NCI-H2081 (cell line): ENCODE measurements at places on chromosomes 3 and 15.

DNA sequence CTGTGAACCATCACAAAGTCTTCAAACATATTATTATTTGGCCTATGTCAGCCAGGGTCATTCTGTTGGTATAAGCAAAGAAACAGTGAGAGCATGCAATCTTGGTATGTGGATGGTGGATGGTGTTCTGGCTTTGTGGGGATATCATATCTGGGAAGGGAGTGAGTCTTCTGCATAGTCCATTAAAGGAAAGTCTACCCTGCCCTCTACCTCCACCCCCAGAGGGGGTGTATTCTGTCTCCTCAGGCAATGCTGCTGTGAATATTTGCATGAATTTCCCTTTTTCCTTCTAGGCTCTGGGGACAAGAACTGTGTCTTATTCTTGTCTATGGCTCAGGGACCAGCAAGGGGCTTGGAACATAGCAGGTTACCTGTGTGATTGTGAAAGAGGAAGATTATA is 495.8 kb downstream of the PDCD6IP start:
- no peak for DNase-seq

- DNase-seq = no peak
Measured at GRCh38 chr3:151315846-151316245, 774 bp downstream of the GPR87 start.

DNA sequence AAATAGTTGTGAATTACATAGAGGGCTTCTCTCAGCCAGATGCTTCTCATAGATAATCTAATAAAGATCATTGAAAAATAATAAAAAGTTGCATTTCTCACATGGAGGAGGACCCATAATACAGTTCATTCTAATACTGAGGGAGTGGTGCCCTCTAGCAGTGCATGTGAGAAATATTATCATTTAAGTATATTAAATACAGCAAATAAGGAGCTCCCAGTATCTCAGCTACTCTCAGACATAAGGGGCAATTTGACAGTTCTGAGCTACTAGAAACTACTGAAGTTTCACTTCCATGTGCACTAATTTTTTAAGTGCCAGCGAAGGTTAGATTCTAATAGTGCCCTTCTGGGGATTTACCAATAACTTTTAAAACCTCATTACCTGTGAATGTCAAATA is 188.3 kb downstream of the IL5RA start:
- DNase-seq = peak; percentile 51

DNA sequence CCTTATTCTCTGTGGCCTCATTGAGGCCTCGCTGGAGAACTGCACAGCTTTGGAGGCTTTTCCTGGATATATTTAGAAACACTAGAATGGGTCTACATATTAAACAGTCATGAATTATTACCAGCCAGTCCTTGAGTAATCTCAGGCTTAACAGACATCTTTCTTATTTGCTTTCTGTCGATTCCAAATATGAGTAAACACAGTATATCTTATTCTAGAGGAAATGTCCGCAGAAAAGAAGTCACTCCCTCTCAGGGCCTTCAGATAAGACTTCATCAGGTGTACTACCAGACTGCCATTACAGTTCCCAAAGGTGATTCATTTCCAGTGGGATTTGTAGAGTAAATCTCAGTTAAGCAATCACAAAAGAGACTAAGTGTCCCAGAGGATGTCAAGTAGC is 310.7 kb downstream of the RBMS3 start:
- no peak for DNase-seq

DNA sequence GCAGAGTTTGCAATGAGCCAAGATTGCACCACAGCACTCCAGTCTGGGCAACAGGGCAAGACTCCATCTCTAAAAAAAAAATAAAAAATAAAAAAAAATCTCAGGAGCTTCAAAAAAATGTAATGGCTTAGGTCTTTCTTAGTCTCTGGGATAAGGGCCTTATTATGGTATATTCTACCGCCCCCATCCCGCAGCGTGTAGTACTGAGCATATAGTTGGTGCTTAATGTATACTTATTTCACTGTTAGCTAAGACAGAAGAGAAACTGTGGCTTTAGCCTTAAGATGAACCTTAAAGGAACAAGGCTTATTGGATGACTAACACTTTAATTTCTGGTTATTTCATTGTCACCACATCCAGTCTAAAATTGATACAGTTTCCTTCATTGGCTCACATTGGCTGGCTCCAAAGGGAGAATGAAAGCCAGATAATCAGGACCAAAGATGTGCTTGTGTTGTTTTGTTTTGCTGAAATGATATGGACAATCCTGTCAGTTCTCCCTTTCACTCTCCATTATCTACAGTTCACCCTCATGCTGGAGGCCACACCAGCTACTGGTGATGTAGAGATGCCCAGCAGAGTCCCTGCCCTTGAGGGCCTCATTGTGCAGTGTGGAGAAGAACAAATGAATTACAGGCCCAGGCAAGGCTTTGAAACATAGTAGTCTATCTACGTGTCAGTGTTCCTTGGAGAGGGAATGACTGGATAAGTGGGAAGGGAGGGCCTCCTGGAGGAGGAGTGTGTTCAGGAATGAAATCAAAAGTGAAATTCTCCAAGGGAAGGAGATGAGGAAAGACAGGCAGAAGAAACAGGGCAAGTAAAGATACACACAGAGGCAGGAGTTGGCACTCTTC is 17.4 kb upstream of the RAF1 start:
- no peak for DNase-seq

- no peak for DNase-seq
Measured at GRCh38 chr3:176757429-176757828, 439.9 kb downstream of the TBL1XR1 start.

DNA sequence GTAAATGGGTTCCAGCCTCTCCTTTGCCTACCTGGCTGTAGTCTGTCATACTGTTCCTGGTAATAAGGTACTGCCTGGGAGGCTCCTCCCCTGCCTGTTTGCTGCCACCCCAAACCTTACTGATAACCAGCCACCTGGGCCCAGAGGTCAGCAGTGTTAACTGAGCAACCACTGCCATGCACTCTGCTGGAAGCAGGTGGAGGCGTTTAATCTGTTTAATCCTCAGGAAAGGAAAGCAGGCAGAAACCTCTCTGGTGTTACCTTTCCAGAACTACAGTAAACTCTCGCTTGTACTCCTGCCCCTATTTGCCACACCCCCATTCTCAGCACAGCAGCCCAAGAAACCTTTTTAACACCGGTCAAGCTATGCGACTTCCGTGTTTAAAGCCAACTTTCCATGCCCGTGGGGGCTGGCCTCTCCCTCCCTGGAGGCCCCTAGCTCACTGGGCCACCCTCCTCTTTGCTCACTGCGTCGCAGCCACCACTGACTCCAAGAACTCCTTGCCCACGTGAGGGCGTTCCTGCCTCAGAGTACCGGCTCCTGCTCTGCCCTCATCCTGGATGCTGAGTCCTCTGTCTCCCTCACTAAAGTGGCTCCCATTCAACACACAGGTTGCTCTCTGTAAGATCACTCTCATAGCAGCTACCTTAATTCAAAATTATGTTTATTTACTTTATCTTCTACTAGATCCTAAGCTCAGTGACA is 8.3 kb downstream of the BDH1 start:
- DNase-seq = no peak

DNA sequence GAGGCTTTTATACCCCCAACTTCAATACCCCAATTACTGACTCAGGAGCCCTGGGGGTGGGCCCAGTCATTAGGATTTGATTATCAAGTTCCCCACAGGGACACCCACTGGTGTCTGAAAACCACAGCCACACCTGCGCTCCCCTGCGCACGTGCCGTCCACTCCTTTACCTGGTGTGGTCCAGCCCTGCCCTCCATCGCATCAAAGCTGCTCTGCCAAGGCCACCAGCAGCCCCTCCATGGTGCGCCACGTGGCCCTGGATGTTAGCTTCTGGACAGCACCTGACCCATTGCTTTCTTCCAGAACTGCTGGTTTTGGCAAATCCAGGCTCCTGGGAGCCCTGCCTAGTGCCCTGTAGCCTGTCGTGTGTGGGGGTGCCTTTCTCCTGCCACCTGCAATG is 136.3 kb downstream of the NSMCE3 start:
- DNase-seq = no peak

DNA sequence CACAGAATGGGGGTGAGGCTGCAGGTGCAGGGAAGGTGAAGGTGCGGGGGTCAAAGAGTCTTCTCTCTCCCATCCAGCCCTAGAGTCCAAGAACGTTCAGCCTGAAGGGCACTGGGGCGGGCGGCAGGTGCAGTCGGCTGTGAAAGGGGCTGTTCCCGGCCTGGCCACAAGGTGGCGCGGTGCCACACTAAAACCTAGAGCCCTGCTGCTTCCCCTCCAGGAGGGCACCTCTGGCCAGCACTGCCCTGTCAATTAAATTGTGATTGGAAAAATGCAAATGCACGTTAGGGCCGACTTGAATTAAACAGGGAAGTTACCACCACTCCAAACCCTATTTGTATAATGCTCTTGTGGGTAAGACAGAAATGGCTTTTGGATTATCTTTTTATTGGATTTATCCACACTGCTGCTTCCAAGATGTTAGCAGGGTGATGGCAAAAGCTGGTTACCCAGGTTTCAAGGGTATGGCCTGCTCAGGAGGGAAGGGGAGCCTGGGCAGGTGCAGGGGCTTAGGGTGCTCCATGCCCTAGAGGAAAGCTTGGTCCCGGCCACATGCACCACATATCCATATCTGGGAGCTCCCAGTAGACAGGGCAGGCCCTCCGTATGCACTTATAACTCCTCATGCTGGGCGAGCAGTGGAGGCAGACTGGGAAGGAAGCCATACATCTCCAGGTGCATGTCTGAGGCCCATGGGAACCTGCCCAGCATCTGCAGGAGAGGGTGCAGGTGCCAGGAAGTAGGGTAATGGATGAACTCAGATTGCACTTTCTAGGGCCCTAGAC is 119.8 kb downstream of the ADCY5 start:
- peak; percentile 79 for DNase-seq

DNA sequence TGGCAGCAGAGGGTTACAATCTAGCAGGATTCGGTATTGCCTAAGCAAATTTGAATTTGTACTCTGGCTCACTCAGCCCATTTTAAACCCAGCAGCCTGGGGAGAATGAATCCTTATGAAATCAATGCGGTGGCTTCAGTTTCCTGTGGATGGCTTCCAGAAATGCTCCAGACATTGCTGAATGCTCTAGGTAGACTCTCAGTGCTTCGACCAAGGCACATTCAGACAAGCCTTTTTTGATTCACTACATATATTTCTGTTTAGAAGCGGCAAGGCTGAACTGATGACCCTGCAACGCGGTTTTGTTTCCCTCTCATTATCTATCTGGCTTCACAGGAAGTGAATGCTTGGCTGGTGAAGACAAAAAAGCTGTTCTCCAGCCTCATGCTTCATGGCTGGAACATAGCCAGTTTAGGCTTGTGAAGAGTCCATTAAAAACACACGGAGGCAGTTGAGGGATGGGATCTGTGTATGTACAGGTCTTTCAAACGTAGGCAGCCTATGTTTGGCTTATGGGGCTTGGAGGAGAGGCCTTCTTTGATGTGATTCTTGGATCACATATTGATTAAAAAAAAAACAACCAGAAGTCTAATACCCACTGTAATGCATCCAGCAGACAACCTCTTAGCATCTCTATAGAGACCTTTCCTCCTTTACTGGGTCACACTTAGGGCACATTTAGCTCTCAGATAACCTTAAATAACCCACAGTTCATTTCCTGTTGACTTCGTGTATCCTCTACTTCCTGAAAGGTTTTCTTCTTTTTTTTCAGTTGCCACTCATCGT is 400.2 kb upstream of the TBL1XR1 start:
- peak; percentile 73 for DNase-seq

GRCh38 chr15:42151141-42151561 is 5.3 kb downstream of the PLA2G4F start:
- no peak for DNase-seq

GRCh38 chr3:105490045-105490444 is 123.3 kb downstream of the ALCAM start:
- DNase-seq = no peak

GRCh38 chr3:125160606-125161371 is 51.8 kb downstream of the SLC12A8 start:
- DNase-seq = no peak

GRCh38 chr3:195907934-195908693 is at the start of gene TNK2:
Gene TNK2, minus strand, starts transcription at chr3:195908551. Its CDS starts 19,963 bp downstream, at chr3:195888588.
- peak; percentile 67 for DNase-seq

DNA sequence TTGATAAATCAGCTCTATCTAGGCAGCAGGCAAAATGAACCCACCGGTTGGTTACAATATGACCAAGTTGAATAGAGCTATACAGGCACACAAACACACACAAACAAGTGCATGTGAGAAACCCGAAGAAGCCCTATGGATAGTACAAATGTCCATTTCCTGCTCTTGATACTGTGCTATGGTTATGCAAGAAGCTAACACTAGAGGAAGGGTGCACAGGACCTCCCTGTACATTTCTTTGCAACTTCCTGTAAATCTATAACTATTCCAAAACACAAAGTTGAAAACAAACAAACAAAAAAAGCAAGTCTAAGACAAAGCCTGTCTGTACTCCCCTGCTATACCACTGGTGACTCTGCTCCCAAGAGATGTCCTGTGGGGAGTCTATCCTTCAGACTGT is 8.2 kb upstream of the FAM240A start:
- DNase-seq = no peak

DNA sequence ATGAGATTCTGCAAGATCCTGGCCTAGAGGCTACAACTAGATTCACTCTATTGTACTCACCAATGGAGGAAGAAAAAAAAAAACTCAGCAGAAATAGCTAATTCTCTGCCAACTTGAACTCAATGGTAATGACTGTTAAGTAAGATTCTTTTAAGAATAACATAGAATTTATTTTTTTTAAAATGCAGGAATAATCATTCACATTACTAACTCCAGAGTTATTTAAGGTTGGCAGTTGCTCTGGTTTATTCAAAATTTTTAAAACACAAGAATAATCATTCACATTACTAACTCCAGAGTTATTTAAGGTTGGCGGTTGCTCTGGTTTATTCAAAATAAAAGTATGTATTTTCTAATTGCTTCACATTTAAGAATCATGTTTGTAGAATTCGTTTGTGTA is 1071.9 kb downstream of the IGSF11 start:
- DNase-seq = no peak

DNA sequence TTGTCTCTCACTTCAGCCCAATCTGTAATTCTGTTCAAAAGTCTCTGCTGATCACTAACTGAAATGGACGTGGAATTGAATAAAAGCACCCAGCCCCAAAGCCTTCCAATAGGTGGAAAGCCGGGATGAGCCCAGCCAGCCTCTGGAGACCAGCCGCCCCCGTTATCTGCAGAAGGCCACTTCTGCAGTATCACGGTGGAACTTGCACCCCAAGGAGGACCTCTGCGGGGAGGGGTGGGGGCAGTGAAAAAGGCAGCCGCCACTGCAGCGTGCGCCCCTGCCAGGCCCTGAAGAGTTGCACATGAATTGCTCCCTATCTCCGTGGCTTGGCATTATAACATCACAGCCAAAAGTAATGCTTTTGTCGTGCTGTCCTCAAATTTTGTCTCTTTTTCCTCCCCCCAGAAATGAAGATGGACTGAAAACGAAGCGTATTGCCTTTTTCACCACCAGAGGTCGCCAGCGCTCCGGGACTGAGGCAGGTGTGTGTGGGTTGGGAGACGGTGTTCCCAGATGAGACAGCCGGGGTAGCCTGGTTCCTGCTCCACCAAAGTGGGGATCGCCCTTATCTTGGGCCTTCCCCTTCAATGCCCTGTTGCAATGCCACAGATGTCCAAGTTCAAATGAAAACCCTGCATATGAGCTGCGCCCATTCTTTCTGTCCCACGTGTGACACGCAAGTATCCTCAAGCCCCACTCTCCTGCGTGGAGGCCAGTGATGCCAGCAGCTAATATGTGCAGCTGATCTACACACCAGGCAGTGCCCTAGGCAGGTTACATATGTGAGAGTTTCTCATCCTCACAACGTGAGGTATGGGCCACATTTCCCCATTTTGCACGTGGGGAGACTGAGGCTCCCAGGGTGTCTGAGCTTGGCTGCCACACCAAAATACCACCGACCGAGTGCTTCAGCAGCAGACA is 96.0 kb downstream of the LRRK1 start:
- DNase-seq = peak; percentile 66

GRCh38 chr3:149142682-149143081 is 13.2 kb downstream of the HPS3 start:
- no peak for DNase-seq
